ENCODE measurements at places on chromosomes 5 and 9.

DNA sequence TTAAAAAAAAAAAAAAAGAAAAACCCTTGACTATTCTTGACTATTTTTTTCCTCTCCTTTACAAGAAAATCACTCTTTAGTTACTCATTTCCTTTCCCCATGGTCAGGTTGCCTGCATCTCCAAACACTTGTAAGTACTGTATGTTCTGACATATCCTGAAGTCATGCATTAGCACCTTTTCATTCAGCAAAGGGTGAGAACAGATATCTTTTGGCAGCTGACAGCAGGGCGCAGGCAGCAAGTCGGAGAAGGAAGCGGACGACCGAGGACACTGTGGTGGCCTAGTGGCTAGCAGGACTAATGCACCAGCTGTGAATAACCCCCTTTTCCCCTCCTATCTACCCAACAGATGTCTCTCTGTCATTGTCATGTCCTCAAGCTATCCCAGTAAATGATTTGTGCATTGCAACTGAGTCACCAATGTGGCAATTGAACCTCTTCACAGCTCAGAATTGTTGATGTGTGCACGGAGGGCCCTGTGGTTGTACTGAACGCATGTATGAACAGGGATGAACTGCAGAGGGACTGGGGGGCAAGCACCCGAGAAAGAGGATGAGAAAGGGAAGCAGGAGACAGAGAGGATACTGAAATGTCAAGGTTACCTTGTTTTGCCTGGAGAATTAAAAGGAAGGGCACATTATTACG is 996.0 kb upstream of the ARRDC3 start:
- no peak for DNase-seq

DNA sequence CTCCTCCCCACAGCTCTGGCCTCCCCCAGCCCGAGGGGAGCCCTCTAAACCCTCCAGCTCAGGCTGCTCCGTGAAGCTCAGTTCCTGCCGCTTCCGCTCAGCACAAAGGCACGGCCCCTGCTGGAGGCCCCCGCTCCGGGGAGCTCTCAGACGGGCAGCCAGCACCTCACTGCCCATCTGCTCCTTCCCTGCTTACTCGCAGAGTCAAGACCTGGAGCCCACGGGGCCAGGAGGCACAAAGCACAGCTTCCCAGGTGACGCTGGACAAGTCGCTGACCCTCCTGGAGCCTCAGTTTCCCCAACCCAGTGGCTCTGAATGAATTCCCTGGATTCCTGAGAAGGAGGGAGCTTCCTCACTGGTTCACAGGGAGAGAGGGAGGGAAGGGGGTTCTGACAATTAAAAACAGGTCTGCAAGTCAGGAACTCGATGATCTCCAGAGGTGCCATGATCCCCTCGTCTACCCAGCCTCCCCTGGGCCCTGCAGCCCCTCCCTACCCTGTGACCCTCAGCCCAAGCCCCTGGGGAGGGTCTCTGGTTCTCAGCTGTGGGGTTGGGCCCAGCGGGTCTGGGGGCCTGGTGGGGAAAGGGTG is 36.2 kb downstream of the VAV2 start:
- peak; percentile 72 for DNase-seq

DNA sequence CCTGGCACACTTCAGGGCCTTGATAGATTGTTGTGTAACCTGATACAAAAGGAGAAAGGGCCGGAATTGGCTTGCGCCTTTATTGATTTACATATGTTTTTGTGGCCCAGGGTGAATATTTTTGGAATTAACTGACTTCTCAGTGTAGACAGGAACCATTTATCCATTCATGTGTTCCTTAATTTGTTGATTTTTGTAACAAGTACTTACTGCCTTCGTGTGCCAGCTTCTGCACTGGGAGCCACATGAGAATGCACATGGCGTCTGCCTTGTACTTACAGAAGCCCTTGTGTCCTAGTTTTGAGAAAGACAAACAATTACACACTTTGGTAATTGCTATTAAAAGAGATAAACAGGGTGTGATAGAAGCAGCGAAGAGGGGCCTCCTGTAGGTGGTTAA is 26.4 kb downstream of the EHMT1 start:
- DNase-seq, result no peak

DNA sequence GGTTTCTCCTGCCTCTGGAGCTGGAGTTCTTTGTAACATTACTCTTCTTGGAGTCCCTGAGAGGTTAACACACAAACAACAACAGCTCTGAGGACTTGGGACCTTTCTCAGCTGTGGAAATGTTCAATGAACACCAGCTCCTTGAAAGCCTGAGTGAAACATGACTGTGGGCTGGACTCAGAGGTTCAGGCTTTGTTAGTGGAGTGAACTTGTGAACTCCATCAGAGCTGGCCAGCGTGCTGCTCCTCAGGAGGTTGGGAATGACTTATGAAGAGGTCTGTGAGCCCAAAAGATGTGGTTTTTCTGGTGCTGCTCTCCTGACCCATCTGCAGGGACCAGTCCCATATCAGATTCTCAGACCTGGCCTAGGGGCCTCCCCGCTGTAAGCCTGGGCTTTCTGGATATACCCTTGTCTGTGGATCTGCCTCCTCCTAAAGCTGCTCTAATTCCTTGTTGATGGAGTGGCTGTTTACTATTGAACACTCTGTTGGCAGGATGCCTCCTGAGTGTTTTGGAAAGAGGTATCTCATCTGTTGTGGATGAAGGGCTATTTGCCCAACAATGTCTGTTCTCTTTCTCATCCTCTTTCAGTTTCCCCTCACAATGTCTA is 170.0 kb upstream of the GDNF start:
- DNase-seq, result no peak

GRCh38 chr5:56105511-56106291 is 110.9 kb upstream of the IL6ST start:
- no peak for DNase-seq

DNA sequence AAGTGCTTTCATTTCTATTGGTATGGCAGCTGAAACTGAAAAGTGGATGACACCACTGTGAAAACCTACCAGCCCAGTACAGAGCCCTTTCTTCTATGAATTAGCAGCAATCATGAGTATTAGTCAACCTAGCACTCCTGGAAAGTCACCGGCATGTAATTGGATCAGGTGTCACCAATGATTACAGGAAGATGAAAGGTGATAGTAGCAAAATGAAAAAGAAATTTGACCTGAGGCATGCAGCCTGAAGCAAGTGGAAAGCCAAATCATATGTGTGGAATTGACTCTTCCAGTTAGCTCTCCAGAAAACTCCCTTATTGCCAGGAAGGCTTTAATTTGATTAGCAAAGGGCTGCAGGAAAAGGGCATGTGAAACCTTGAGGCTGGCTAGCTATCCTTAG is 81.2 kb upstream of the NAA35 start:
- no peak for DNase-seq

Measured in femur (tissue), 1 donor.